Foreskin melanocyte (primary cell): ENCODE measurements at places on chromosomes 3 and 15.

GRCh38 chr3:129539206-129539605 lies 3.8 kb upstream of the H1-8 start:
- DNase-seq, result no peak

DNA sequence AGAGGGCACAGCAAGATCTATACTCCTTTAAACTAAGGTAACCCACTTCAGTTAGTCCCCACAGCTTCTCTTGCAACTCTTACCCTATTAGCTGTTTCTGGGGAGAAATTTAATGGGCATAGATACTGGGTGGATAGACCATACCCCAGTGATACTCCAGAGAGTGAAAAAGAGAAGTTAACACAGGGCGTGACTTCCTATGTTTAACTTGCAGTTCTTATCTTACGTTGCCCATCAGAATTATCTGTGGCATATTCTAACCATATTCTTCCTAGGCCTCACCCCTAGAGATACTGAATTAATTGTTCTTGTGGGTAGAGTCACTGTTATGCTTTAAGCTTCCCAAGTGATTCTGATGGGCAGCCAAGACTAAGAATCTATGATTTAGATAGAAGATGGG lies 485.4 kb upstream of the TPRG1 start:
- no peak for DNase-seq

DNA sequence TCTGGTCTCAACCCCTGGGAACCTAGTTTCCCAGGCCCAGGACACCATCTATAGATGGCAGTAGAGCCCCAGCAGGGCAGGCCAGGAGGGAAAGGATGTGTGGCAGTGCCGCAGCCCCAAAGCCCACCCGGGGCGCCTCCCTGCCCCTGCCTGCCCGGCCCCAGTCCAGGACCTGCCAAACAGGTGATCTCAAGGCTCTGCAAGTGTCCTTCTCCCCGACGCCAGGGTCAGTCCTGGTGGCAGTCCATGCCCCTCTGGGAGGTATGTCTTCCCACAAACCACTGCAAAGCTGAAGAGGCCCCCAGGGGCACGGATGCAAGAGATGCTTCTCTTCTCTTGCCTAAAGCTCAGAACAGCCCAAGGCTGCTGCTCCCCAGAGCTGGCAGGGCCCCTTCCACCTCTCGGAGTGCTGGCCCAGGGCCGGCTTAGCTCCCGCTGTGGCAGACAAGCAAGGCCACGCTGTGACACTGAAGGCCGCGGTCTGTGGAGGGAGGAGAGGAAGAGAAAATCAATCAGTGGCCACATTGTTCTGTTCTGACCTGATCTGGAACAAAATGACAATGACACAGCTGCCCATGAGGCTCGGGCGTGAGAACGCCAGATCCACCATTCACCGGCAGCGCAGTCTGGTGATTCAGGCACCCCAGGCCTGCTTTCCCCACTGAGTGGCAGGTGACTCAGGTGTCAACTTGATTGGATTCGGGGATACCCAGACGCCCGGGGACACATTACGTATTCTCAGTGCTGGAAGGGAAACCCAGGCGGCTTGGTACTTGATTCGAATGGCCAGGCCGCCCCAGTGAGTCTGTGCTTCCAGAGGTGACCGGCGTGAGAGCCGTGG lies 34.0 kb downstream of the KLHL25 start:
- DNase-seq, result no peak

- no peak for DNase-seq
Observed at GRCh38 chr15:92719021-92719420, 63.4 kb upstream of the FAM174B start.

- no peak for DNase-seq
Observed at GRCh38 chr3:88812576-88812975, 294.8 kb upstream of the EPHA3 start.

DNA sequence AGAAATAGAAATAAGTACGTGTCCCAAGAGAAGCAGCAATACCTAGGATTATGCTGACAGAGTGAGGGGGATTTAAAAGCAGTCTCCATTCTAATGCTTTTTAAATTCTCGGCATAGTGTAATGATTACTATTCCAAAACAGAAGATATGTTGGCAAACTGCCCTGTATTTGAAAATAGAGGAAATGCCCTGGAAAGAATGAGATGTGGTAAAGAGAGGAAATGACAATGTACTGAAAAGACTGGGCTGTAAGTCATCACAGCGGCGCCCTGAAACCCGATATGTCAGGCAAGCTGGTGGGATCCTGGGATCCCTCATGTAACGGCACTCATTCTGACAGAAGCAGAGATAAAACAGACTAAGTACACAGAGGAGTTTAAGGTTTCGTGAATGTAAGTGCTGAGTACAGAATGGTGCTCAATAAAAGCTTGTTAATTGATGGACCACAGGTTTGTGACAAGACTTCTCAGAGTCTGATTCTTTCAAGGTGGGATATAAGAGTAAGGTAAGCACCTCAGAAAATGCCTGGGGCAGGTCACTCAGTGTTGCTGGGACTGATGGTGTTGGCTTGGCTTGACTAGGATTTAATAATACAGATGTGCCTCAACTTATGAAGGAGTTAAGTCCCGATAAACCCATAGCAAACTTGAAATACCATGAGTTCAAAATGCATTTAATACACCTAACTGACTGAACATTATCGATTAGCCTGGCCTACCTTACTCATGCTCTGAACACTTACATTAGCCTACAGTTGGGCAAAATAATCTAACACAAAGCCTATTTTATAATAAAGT lies 91.4 kb downstream of the NFKBIZ start:
- DNase-seq, result peak; percentile 84

DNA sequence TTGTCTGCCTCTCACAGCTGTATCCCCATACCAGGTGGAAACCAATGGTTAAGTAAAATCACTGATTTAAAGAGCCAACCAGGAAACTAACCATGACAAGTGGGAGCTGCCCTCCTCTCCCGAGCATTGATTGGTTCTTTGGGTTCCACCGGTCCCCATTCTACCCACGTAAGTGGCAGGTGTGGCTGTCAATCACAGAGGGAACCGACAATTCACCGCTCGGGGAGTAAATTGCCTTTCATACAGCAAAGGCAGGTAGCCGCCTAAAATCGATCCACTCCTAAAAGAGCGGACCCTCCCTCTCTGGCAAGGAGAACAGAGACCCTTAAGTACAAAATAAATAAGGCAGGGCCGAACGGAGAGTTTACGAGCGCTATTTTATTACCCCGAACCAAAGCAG lies 1.2 kb downstream of the ERC2 start:
- no peak for DNase-seq

DNA sequence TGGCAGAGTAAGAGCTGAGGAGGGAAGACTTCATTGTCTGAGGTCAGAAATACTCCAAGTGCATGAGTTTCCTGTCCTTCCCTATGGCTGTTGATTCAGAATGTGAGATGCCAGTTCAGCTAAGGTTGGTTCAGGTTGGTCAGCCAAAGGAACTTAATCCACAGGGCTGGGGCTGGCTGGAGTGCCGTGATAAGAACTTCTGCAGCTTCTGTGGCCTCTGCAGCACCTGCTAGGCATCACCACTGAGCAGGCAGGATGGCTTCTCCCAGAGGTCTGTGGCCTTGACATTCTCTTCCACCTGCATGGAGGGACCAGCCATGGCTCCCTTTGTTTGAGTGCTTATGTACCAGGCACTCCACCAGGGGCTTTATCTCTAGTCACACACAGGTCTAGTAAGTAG lies 109.5 kb upstream of the PLXNA1 start:
- no peak for DNase-seq

DNA sequence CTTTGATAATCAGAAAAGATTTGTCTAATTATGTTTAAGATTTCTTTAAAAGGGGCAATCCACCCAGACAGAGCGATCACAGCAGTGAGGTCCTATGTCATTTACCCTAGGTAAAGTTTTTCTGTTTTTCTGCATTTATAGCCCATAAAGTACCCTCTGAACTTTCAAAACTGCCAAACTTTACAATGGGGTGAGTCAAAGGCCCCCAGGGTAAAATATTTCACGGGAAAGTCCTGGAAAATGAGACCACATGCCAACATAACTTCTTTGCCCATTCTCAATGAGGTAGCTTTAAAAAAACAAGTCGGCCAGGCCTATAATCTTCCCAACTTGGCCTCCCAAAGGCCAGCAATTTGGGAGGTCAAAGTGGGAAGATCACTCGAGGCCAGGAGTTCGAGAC lies 53.0 kb downstream of the SUCLG2 start:
- no peak for DNase-seq

DNA sequence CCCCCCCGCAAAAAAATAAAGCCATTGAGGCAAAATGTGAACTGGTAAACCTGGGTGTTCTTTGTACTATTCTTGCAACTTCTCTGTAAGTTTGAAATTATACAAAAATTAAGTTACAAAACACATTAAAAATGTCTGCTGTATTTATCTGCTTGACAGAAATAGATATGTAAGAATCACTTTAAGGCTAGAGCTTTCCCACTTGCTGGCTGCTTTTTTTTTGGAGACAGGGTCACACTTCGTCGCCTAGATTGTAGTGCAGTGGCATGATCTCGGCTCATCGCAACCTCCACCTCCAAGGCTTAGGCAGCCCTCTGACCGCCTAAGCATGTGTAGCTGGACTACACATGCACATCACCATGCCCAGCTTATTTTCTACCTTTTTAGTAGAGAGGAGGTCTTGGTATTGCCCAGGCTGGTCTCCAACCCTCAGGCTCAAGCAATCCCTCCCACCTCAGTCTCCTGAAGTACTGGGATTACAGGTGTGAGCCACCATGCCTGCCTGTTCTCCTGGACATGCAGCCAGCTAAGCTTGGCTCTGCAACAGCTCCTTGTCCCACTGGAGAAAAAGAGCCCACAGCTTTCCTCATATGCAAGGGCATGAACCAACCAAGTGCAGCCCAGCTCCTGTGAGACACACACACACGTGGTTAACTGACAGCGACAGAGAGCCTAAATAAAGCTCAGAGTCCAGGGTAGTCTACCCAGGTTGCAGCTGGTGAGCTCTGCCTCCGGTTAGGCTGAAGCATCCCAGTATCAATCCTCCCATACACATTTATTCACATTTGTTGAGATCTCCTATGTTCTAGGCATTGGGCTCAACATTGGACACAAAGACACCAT lies 4.5 kb downstream of the RPS17 start:
- peak; percentile 13 for DNase-seq

DNA sequence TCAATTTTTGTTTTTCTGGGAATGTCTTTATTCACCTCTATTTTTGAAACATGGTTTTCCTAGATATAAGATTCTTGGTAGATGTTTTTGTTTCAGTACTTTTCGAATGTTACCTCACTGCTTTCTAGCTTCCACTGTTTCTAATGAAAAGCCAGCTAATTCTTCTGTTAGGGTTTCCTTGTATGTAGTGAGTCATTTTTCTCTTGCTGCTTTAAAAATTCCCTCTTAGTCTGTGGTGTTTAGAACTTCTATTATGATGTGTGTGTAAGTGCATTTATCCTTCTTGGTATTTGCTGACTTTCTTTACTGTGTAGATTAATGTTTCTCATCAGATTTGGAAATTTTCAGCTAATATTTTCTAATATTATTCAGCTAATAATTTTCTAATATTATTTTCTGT lies 151.1 kb upstream of the OSTN start:
- no peak for DNase-seq

DNA sequence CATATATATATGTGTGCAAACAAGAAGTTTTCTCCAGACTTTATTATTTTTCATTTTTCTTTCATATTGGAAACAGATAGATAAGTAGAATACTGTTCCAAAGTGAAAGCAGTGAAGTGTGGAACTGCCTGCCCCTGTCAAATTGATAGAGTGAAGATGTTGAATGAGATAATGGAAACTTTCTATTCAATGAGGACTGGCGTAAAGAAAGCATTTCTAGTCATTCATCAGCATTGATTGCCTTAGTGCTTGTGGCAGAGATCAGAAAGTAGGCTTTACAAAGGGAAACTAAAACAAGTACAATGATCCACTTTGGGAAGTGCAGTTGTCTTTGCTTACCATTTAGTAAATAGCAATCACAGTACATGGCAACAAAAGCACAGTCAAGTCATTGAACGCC lies 300.0 kb downstream of the CADM2 start:
- DNase-seq, result no peak

- DNase-seq, result no peak
Observed at GRCh38 chr15:95994418-95994817, 336.1 kb upstream of the NR2F2 start.

GRCh38 chr15:38549222-38549621 lies 15.4 kb downstream of the RASGRP1 start:
- DNase-seq, result no peak

DNA sequence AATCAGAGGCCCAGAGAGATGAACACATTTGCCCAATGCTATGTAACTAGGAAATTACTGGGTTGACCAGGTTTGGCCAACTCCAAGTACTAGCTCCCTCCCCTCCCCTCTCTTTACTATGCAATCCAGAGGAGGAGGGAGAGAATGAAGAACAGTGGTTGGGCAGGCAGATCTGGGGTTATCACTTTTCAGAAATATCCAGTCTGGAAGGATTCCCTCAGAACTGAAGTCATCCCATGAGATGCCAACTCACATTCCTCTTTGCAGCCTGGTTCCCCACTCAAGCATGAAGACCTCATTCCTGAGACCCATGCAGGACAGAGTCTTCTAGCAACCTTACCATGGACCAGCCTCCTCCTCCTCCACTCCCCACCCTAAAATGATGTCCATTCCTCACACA lies 201.1 kb downstream of the TLE3 start:
- no peak for DNase-seq

DNA sequence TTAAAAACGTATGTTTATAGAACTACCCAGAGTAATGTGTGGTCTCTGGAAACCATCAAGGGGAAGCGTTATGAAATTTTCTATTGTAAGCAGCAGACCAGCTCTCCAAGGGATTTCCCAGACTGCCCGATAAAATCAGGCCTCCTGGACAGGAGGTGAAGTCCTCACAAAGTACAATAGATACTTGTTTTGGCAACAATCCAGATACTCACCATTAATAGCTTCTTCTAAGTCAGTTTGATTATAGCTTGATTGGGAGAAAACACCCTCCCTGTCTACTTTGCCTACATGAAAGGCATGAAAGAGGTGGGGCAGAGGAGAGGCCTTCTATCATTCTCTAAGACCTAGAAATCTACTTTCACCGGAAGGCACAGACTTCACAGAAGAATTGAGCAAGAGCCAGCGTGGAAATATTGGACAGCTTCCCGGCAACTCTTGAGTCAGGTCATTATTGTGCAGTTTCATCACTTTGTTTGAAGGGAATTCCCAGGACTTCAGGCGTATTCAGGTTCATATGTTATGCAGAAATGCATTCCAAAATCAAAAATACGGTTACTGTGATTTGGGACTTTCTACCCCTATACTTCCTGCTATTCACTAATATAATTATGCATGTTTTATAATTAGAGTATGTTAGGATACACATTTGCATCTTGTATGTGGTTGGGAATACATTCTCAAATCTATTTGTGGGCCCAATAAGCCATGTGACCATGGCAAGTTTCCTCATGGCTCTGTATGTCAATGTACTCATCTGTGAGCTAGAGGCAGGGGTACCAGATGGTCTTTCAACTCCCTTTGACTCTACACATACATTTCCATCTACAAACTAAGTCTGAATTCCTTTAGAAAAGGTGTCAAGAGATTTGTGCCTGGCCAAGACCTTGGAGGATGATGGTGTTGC lies 103.5 kb downstream of the CD47 start:
- no peak for DNase-seq
